NCI-H1048 (cell line): ENCODE measurements at places on chromosomes 3 and 15.

DNA sequence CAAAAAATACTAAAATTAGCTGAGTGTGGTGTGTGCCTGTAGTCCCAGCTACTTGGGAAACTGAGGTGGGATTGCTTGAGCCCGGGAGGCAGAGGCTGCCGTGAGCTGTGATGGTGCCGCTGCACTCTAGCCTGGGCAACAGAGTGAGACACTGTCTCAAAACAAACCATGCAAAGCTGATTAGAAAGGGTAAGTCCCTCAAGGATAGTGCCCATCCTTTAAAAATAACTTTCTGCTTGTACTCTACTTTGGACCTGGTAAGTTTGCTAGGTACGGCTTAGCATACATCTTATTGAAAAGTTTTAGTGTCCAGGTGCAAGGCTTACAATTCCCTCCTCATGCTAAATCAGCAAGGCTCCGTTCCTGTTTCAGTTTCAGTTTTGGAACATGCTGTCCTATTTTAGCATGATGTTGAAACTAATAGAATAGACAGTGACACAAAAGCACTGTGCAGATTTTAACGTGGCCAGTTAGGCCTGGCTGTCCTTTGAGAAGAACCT, 21.4 kb downstream of the FEM1B start:
- no peak for DNase-seq

- DNase-seq, result no peak
Observed at GRCh38 chr15:58546635-58547627, 115.1 kb downstream of the LIPC start.

GRCh38 chr3:31808143-31808720, 172.8 kb downstream of the OSBPL10 start:
- DNase-seq, result no peak

GRCh38 chr3:148078658-148079057, 619.0 kb upstream of the AGTR1 start:
- no peak for DNase-seq

GRCh38 chr15:69357773-69358771, 56.1 kb upstream of the KIF23 start:
- DNase-seq, result no peak
